ENCODE measurements at places on chromosomes 3 and 15.

DNA sequence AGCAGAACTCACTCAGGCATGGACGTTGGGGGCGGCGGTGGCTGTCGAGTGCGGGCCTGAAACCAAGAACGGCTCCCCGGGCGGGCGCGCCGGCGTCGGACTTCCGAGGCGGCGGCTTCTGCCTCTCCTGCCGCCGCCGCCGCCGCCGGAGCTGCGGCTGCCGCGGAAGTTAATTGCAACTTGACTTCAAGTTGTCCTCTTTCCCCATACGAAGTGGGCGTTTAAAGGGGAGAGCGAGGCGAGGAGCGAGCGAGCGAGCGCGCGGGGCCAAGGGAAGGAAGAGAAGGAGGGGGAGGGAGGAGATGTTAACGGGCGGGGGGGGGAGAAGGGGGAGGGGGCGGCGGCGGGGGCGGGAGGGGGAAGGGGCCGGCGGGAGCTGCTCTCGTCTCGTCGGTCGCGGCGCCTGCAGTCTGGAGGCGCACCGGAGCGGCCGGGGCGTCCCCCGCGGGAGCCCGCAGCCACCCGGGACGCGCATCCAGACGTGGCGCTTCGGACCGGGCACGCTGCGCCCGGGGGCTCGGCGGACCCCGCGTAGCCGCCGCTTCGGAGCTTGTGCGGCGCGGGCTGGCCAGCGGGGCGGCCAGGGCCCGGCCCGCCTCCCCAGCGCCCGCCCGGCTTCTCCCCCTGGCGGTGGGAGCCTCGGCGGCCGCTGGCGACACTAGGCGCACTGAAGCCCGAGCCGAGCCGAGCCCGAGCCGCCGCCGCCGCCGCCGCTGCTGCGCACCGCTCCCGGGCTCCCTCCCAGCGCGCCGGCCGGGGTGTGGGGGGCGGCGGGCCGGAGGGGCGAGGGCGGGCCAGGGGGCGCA lies 19.7 kb upstream of the SATB1 start:
- peak; percentile 61 for DNase-seq

DNA sequence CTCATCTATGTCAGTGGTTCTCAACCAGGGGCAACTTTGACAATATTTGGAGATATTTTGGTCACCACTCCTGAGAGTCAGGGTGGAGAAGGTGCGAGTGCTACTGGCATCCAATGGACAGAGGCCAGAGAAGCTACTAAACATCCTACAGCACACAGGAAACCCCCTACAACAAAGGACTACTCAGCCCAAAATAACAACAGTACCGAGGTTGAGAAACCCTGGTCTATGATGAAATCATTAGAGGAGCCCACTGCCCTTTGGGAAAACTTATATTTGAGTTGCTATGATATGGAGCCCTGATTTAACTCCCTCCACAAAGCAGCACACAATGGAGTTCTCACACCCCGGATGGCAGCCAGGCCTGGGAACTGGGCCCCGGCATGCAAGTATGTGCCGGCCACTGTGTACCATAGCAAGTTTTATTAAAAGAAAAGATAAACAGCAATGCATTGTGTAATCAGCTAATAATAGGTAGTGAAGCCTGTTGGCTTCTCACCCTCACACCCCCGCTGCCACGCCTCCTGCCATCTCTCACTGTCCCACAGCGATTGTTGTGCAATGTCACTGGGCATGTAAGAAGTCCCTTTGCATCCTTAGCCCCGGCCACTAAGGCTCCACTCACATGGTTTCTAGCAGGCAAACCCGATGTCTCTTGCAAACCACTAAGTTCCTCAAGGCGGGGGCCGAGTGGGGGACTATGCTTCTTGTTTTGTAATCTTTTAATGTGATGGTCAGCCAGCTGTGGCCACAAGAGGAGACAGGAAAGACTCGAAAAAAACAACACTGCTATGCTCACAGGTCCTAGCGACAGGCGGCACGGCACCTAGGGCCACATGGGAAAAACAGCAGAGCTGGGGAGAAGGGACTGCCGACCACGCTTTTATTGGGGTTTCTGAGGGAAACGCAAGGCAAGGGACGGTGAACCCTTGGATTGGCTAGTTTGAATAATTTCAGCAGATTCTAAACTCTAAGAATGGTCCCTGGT lies 110.0 kb downstream of the AQP9 start:
- DNase-seq, result no peak

GRCh38 chr3:31562525-31562924 lies 29.8 kb downstream of the STT3B start:
- DNase-seq, result no peak

DNA sequence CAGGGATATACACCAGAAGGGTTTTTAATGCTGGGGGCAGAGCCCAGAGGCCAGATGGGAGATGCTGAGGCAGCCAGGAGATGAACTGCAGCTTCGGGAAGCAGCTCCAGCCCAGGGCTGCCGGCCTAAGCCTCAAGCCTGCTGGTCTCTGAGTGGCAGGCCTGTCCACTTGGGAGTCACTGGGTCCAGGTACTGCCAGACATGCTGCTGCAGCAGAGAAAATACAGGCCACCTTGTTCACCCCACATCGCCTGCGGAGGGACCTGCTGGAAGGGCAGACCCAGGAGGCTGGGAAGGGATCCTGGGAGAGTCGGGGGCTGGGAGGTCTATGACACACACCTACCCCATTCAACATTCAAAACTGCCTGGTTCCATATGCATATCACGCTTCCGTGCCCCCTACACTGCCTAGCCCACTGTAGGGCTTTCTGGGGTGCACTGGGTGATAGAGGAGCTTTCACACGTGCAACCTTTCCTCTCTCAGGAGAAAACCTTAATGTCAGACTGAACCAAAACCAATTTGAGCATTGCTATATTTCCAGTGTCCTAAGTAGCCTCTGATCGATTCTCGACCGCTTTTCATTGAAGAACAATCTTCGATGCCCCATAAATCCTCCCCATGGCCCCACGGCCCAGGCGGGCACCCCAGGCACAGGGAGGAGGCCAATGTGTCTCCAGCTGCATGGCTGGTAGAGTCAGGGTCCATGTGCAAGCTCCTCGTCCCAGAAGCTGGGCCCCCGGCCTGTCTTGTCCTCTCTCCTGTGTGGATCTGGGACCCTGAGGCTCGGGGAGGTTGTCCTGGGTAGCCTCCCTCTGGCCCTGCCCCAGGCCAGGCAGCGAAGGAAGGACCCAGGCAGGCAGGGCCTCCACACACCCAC lies 147.4 kb downstream of the ATP10A start:
- DNase-seq, result no peak

DNA sequence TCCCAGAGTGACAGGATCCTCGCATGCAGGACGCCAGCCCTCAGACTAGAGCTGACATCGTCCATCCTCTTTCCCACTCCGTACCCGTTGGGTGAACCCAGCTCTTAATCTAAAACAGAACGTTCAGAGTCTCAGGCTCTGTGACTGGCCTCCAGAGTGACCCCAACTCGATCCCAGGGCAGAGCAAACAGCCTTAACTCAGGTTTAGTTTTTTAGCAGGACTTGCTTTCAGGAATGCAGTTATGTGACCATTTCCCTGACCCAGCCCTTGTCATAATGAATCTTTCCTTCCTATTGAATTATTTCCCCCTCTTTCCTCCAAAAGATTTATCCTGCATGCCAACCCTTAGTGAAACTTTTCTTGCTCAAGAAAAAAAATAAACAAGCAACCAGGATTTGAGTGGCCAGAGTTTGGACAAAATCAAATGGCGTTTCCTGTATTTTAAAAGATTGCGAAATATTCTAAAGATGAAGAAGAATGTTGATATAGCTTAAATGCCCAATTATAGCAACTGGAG lies 47.8 kb upstream of the RARB start:
- no peak for DNase-seq

DNA sequence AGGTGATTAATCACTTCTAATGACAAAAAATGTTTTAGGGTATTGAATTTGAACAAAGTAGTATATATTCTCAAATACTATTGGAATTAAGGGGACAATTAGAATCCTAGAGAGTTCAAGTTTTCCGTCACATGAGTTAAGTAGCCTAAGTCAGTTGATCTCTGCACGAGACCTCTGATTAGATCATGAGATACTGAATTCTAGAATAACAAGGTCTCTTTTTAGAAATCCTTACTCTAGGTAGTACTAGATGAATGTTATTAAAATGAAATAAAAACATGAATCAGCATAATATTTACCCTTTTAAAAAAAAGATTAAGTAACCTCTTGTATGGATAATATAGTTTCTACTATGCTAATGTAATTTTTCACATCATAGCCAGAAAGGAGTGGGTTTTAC lies 43.4 kb downstream of the MYO5A start:
- DNase-seq, result no peak

GRCh38 chr3:71436337-71436736 lies 147.2 kb downstream of the FOXP1 start:
- DNase-seq, result no peak

DNA sequence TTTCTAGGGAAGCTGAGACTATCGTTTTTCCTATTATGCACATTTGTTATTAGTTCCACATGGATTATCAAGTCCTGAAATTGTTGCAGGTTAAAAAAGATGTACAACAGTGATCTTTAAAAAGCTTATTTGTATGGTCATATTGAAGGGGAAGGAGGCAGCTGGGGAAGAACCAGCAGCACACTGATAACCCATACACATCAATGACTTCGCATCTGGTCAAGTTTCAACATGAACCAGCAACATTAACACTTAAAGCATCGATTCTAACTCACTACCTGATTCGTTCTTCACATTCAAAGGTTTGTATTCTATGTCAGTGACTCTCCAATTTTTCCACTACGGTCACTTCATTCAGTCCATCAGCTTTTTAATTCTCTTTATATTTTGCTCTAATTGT lies 56.4 kb downstream of the NCEH1 start:
- no peak for DNase-seq

GRCh38 chr3:189646853-189647542 lies 15.8 kb downstream of the TP63 start:
- DNase-seq, result no peak

DNA sequence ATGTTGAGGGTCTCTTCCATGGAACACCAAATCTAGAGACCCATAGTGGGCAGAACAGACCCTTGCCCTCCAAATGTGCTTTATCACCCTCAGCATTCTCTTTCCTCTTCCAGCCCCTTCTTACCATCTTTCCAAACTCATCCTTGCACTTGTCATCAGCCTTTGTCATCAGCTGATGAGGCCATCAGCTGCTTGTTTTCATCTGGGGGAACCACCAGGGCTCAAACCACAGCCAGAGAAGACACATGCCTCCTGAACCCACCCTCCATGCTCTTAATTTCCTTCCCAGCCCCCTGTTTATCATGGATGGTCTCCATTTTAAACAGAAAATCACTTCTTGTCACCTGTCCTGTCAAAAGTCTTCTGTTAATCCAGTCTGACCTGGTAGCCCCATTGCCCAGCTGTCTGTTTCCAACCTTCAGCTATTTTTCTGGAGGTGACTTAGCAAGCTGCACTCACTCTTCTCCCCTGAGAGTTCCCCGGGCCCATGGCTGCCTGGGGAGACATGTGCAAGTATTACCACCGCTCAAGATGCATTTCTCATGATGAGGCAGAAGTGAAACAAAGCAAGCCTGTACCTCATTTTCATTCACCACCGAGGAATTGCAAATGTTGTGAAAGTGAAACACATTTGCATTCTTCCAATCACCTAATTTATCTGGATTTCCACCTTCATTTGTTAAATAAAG lies 14.7 kb upstream of the SYNM start:
- no peak for DNase-seq

DNA sequence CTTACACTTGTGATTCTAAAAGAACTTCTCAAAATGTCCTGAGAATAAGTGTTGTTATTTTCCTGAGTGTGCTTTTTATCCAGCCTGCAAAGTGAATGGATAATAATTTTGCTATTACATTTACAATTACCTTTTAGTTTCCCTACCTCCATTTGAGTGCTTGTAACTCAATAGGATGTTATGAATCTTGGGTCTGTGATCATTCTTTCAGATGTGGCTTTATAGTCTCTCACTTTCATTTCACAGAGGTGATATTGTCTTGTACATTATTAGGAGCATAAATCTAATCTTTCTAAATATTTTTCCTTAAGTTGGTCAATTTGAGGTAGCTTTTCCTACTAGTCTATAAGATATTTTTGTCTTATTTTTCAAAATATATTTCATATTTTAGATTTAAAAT lies 386.3 kb upstream of the EPHA6 start:
- DNase-seq, result no peak

GRCh38 chr15:59798605-59798917 lies 109.4 kb upstream of the BNIP2 start:
- no peak for DNase-seq

DNA sequence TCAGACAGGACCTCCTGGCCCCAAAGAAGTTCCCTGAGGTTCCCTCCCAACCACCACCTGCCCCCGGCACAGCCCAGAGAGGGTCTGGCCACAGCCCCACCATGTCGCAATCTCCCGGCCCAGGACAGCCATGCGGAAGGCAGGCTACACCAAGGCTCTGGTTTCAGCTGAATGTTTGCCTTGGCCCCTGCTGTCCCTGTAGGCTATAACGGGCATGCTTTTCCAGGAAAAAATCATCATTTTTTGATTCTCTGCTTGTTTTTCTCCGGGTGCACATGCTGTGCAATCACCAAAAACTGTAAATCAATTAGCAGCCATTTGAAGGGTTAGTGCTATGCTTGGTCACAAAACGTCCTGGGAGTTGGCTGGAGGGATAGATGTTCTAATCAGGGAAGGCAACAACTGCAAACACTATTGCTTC lies 142.7 kb upstream of the IGF1R start:
- DNase-seq, result no peak

Measured in activated CD4-positive, CD25-positive, alpha-beta regulatory T cell (primary cell).